Activated T-helper 9 cell treated with anti-CD3 and anti-CD28 coated beads, Interleukin-2, amount 50 U/mL, for 16 hours (primary cell): ENCODE measurements at places on chromosomes 6 and 20.

GRCh38 chr6:147949981-147950622, 392.5 kb upstream of the SASH1 start:
- DNase-seq, result no peak

- no peak for DNase-seq
Measured at GRCh38 chr20:45087097-45087790, 13.7 kb downstream of the KCNS1 start.

DNA sequence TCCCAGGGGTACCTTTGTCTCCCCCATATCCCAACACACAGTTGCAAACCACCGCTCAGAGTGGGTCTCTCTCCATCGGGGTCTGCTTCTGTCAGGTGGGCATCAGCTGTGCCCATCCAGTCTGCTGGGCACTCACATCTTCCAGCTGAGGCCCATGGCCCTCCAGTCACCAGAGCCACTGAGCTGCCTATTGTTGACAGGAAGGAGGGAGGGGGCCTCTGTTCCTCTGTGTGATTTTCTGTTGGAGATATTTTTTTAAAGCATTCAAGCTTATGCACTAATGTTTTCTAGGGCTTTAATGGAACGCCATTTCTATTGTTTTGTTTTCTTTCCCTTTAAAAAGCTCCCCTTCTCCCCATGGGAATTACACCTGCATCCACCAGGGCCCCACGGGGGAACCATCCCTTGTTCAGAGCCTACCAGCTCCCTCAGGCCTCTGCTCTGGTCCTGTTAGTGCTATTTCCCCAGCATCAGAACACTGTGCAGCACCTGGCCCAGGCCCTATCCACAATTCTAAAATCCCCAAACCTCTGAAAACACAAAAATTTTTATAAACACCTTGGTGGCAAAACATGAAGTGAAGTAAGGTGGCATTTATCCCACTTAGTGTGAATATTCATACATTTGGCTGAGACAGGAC, 326.2 kb downstream of the CD83 start:
- no peak for DNase-seq

- DNase-seq, result peak; percentile 83
Measured at GRCh38 chr20:407953-408842, at the start of gene RBCK1. TSS of gene RBCK1 (plus strand) at chr20:408299. CDS start at chr20:408758, 459 bp downstream.

DNA sequence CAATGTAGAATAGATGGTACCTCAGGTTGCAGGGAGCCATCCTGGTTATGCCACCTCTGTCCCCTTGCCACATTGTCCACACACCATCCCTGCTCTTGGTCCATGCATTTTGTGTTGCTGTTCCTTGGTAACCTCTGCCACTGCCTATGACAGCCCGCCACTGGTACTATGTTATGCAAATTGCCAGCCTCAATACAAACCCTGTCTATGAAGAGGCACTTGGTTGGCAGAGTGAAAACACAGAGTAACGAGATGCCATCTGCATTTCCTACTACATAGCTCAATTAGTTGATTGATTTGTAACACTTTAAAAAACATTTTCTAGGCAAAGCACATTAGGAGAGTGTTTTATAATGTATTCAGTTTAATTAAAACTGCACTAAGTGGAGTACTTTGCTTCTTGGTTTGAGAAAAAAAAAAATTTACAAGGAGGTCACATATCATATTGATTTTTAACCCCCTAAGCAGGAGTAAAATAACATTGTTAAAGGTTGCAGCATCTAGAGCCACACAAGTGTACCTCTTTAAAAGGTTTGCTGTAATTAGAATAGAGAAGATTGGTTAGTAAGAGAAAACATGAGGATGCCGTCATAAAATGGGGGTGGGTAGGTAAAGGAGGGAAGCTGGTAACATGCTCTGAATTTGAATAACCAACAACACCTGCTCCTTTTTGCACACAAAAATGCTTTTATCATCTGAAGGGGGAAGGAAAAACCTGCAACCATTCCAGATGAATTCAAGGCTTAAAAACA, 817.1 kb downstream of the KIF16B start:
- no peak for DNase-seq

GRCh38 chr6:148435386-148435785, 92.7 kb downstream of the SASH1 start:
- no peak for DNase-seq

- DNase-seq, result no peak
Measured at GRCh38 chr6:137237413-137238170, 18.4 kb upstream of the IFNGR1 start.

DNA sequence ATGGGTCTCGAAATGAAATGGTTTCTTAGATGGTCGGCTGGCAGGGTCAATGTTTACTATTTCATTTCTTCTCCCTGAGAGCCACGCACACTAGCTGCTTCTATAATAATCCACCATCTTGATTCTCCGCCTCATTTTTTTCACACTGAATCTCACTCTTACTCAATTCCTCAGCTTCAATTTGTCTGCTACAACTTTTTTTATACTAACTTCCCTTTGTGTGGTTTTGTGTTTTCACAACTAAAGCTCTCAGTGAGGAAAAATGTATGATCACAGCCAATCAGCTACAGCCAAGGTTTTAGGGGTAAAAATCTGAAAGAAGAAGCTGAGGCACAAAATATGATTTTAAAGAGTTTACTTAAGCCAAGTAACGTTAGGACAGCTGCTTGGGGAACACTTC, 1309.4 kb downstream of the EPHA7 start:
- no peak for DNase-seq

GRCh38 chr20:54477191-54477955, 2.0 kb downstream of the DOK5 start:
- DNase-seq, result no peak

- no peak for DNase-seq
Measured at GRCh38 chr6:1099264-1099663, 212.6 kb upstream of the FOXQ1 start.

GRCh38 chr20:26207237-26207966, 510.7 kb upstream of the ZNF337 start:
- DNase-seq, result no peak

DNA sequence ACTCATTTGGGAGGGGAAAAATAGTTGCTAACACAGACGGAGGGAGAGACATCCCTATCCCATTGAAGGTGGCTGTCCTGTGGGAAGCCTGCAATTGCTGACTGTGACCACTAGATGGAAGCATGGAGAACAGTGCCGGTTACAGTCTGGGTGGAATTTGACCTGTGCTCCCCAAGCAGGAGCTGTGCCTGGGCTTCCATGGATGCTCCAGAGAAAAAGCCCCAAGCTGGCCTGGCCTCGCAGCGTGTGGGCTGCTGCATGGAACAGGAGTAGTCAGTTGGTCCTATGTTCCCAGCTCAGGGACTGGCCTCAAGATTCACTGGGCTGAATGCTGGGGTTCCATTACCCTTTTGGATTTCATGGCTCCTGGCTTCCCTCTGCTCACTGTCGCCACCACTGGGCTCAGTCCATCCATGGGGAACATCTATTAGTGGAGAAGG, 116.3 kb upstream of the CHD6 start:
- DNase-seq, result peak; percentile 3

- DNase-seq, result no peak
Measured at GRCh38 chr6:20056350-20056992, 155.8 kb downstream of the MBOAT1 start.

- no peak for DNase-seq
Measured at GRCh38 chr6:72787391-72788031, 165.6 kb downstream of the KCNQ5 start.

- DNase-seq, result peak; percentile 50
Measured at GRCh38 chr6:31822036-31822821, 5.3 kb upstream of the HSPA1B start.

- no peak for DNase-seq
Measured at GRCh38 chr20:35405775-35406174, 6.0 kb downstream of the UQCC1 start.

GRCh38 chr20:63978319-63979228, 868 bp downstream of the SAMD10 start:
- DNase-seq, result peak; percentile 49

GRCh38 chr6:1394514-1395463, 5.4 kb downstream of the FOXF2 start:
- no peak for DNase-seq

DNA sequence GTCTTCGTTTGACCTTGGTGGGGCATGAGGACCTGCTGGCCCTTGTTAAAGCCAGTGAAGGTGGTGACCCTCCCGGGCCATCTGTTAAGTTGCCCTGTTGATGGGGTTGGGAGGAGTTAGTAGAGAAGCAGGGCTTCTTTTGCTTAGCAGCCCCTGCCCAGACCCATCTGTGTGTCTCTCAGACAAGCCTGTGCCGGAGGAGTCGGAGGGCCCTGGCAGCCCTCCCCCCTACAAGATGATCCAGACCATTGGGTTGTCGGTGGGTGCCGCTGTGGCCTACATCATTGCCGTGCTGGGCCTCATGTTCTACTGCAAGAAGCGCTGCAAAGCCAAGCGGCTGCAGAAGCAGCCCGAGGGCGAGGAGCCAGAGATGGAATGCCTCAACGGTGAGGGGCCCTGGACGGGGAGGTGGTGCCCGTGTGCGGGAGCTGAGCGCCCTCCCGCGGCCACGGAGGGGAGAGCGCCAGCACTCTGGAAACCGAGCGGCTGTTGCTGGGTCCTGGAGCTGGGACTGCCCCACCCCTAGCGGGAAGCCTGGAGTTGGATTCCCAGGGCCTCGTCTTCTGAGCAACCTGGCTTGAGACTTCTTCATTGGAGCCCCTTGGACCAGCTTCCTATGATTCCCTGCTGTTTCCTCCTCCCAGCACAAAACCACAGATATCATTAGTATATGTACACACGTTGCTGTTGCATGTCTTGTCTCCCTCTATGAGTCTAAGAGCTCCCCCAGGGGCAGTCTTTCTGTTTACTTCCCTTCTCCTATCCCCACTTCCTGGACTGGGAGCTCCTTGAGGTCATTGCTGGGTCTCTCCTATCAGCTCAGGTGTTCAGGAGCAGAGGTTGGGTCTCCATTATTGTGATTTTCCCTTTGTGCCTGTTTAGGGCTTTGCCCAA, 27.6 kb upstream of the SRF start:
- peak; percentile 64 for DNase-seq

- no peak for DNase-seq
Measured at GRCh38 chr6:39958947-39959346, 24.7 kb upstream of the MOCS1 start.

DNA sequence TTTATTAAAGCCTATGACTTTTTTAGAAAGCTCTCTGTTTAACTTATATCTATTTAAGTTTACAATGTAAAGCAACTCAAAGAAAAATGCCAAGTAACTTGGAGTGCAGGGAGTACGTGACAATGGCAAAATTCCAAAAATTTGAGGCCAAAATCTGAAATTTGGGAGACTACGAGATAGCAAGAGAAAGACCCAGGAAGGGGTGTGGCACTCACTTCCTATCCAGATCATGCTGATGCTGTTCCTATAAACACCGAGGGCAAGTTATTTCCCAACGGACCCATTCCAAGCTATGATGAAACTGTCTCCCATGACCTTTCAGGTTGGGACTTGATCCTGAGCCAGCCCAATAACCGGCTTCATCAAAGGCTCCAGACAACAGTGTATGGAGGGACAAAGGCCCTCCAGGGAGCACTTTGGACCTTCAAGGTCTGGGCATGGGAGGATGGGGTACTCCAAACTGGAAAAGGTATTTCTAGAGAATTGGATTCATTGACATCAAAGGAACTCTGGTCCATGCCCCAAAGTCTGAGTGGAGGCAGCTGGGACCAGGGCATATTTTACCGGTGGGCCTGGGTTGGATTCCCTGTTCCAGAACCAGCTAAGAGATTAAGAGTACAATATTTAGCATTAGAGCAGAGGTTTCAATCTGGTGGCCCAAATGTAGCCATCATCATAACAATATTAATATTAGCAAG, 15.7 kb upstream of the SLC13A3 start:
- no peak for DNase-seq

GRCh38 chr20:62430866-62431447, 3.6 kb upstream of the RBBP8NL start:
- no peak for DNase-seq

DNA sequence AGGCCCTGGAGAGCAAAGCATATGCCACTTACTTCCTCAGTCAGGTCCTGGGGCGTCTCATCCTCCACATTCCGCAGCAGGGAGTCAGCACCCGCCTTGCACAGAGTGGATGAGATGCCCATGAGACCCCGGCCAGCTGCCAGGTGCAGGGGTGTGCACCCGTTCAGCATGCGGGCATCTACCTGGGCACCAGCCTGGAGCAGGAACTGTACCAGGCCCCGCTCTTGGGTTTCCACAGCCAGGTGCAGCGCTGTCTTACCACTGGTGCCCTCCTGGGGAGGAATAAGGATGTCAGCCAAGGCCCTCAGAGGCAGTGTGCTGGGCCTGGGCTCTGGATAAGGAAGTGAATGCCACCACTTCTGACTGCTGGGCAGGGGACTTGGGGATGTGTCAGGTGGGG, 2.7 kb upstream of the SLC35B2 start:
- DNase-seq, result no peak

DNA sequence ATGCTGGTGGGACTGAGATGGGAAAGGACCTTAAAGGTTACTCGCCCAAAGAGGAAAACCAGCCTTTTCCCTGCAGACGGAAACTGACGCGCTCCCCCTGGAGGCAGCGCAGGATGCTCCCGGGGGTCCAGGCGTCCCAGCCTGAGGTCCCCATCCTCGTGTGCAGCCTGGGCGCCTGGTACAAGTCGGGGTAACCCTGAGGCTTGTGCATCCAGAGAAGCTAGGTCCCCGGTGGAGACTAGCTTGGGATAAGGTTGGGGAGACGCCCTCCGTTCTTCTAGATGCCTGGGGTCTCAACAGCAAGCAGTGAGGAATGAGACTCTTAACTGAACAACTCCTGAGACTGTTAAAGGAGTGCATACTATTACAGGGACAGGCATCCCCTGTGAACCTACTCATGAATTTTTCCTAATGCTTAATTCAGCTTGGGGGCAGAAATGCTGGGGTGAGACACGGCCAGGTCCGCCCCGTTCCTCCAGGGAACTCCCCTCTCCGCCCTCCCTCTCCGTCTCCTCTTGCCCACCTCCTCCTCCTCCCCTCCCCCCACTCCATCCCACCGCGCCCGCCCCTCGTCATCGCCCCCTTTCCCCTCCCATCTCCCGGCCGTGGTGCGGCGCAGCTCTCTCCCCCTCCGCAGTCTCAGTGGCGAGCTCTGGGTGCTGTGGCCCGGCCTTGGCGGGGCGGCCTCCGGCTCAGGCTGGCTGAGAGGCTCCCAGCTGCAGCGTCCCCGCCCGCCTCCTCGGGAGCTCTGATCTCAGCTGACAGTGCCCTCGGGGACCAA, at the start of gene PRSS35:
TSS of gene PRSS35 (plus strand) at position 634 of the 781 bp plus-strand sequence. CDS start 10,908 bp downstream, outside the sequence.
- no peak for DNase-seq

- no peak for DNase-seq
Measured at GRCh38 chr6:141388666-141389065, 744.1 kb upstream of the GJE1 start.

- no peak for DNase-seq
Measured at GRCh38 chr6:19668710-19669109, 168.5 kb upstream of the ID4 start.

GRCh38 chr6:19866985-19867627, 29.9 kb downstream of the ID4 start:
- no peak for DNase-seq

DNA sequence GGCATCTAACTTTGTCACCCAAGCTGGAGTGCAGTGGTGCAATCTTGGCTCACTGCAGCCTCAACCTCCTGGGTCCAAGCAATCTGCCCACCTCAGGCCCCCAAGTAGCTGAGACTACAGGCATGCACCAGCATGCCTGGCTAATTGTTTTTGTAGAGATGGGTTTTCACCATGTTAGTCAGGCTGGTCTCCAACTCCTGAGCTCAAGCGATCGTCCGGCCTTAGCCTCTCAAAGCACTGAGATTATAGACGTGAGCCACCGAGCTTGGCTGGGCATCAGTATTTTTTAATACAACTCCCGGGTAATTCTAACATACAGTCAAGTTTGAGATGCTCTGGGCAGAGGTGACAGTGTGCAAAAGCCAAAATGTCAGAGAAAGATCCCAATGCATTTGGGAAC, 73.5 kb downstream of the NFATC2 start:
- no peak for DNase-seq
